ENCODE measurements at places on chromosomes 1 and 21.

DNA sequence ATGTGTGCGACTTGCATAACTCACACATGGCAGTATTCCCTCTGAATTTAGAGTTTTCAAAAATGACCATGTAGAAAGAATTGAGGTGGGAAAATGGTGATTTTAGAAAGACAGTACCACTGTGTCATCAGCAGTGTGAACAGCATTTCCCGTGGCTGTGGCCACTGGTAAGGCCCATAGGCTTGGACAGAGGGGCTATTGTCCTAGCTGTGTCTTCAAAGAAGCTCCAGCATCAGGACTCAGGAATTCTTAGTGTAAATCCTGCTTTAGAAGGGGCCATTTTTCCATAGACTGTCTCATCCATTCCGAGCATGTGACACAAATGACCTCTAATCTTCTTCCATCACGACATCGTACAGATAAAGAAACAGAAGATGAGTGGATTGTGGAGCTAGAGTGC lies 119.3 kb upstream of the BACE2 start:
- DNase-seq: no peak

- DNase-seq: no peak
Observed at GRCh38 chr1:157086299-157086698, 13.3 kb downstream of the ETV3L start.

- DNase-seq: no peak
Observed at GRCh38 chr1:53576866-53577760, 117.9 kb downstream of the DMRTB1 start.

DNA sequence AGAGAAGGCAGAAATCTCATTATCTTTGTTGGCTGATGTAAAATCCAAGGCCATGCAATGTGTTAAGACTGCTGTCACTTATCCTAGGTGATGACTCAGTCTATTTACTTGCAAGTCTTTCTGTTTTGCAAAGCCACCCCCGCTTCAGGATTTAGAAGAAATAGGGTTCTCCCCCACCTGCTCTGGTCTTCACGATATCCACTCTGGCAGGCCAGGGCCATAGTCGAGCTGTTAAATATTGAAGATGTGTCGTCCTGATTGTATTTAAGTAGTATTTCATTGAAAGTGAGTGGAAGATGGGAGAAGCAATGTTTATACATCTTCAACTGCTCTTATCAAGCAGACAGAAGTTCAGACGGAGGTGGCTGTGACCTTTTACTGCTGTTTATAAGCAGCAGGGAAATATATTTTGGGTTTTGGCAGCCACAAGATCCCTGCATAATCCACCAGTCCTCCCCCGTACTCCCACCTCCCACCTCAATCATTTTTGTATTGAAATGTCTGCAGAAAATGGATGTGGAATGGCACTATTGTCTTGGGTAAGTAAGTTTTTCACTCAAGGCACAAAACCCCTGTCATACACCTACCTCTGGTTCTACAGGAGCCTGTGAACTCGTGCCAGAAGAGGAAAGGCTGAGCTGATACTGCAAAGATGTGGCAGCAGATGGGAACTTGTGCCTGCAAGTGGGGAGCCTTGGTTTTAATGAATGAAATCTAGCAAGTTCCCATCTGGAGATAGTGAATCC lies 117.4 kb downstream of the MRPS6 start:
- DNase-seq: no peak

Measured in liver (tissue), 10 donors.